Activated naive CD4-positive, alpha-beta T cell treated with anti-CD3 and anti-CD28 coated beads, Interleukin-2, amount 10 ng/mL, durations not matched to agents 5 hours and 36 hours (primary cell): ENCODE measurements at places on chromosomes 12 and 14. TPM values are rescaled to one million over a fixed set of nuclear protein-coding genes. Genes with fewer than 3 reads are reported as not detected.

The SYT1 gene
- not detected for total RNA-seq

The SERPINA12 gene
- not detected for total RNA-seq

The OTUB2 gene
- total RNA-seq = 2.4 TPM

The OVCH1 gene
- total RNA-seq = not detected

The UBC gene
- 878 TPM for total RNA-seq

The VWF gene
- total RNA-seq = 0.08 TPM

The RNU4-1 gene
- total RNA-seq = 1,844 TPM

The NR1H4 gene
- total RNA-seq = not detected

The CACNA1C gene
- 0.22 TPM for total RNA-seq

The KRT72 gene
- total RNA-seq = 5.4 TPM

The LRTM2 gene
- not detected for total RNA-seq

The ITGA7 gene
- 2.1 TPM for total RNA-seq

The PARP2 gene
- 25.1 TPM for total RNA-seq

The SERPINA1 gene
- total RNA-seq = not detected

The MYF5 gene
- not detected for total RNA-seq

The LRIG3 gene
- total RNA-seq = not detected

The PRB3 gene
- total RNA-seq = not detected

The GPR84 gene
- 0.18 TPM for total RNA-seq

The RNASE7 gene
- not detected for total RNA-seq

The MAGOHB gene
- 29.7 TPM for total RNA-seq

The STAT2 gene
- total RNA-seq = 182 TPM

The RDH5 gene
- 11.1 TPM for total RNA-seq

The CD27 gene
- 162 TPM for total RNA-seq

The DAO gene
- total RNA-seq = not detected

The GDF3 gene
- not detected for total RNA-seq

The WNT5B gene
- total RNA-seq = 0.10 TPM

The IPO8 gene
- total RNA-seq = 50.9 TPM

The NPC2 gene
- 67.9 TPM for total RNA-seq
